ENCODE measurements at places on chromosomes 3 and 15.

- no peak for DNase-seq
These were observed 22.3 kb downstream of the NBEAL2 start for GRCh38 chr3:47001731-47002170.

- DNase-seq = peak; percentile 26
These were observed 14.5 kb downstream of the RLBP1 start for GRCh38 chr15:89206908-89207331.

DNA sequence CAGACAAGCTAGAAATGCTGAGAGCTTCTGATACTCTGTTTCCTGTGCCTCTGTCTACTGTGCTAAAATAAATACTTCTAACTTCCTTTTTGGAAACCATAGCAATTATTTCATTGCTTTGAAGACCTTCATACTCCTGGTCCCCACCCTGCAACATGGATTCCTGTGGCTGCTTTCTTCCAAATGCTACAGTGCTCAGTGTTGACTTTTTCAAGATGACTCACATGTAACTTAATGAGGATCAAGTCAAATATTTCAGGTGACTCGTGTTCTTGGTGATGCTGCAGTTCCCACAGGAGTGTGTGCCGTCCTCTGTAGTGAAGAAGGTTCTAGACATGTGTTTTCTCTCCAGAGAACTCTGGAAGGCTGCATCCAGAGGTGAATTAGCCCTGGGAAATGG lies 288.6 kb downstream of the CLSTN2 start:
- no peak for DNase-seq

DNA sequence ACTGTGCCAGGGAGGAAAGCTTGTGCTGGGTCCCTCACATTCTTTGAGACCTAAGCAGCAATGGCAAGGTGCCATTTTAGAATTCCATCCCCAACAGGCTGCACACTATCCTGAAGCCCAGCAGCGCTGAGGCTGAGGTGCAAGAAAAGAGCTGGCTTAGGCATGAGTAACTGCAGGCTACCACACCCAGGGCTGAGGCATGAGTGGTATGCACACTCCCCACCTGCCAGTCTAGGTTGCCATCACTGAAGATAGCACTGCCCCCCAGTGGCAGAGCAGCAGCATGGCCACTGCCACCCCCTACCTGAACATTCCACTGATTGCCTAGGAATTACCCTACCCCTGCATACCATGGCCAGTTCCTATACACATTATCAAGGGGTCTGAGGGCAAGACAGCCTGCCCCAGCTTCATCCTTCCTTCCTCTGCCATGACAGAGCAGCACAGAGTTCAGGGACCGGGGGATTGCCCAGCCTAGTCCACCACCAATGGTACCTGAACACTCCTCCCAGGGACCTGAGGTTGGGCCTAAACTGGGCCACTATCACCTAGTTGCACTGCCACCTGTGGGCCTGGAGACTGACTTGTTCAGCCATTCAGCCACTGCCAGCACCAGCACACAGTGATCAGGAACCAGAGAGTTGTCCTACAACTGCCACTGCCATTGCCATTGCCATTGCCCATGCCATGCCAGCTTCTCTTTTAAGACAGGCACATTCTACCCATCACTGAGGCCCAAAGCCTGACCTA lies 129.8 kb downstream of the SATB1 start:
- DNase-seq = peak; percentile 39

DNA sequence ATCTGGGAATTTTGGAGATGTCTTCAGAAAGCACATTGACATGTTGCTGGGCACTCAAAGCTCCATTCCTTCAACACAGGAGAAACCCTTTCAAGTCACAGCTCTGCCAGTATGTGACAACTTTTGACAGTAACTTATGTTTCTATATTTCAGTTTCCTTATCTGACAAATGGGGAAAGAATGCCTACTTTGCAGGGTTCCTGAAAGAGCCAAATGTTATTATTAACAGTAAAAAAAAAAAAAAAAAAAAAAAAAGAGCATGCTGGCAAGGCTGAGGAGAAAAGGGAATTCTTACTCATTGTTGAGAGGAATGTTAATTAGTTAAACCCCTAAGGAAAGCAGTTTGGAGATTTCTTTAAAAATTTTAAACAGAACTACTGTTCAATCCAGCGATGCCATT lies 272.5 kb upstream of the TGFBR2 start:
- DNase-seq = no peak

- DNase-seq = no peak
These were observed 42.9 kb downstream of the CTDSPL start for GRCh38 chr3:37904601-37905000.

DNA sequence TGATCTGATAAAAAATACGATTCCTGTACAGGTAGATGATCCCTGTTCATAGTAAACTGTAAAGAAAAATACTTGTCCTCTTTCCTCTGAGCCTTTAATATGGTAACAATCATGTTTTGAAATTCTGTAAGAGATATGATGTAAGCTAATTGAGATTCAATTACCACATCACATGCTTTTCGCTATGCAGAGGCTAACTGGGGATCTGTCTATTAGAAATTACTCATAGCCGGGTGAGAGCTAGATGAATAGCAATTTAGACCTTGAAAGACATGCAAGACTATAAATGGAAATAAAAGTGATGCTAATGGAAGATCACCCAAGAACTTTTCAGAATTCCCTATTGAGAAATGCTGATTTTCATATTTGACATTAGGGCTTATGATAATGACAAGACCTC lies 579.9 kb upstream of the ZNF717 start:
- DNase-seq = no peak

GRCh38 chr15:78004919-78005634 lies 72.4 kb downstream of the TBC1D2B start:
- peak; percentile 64 for DNase-seq

DNA sequence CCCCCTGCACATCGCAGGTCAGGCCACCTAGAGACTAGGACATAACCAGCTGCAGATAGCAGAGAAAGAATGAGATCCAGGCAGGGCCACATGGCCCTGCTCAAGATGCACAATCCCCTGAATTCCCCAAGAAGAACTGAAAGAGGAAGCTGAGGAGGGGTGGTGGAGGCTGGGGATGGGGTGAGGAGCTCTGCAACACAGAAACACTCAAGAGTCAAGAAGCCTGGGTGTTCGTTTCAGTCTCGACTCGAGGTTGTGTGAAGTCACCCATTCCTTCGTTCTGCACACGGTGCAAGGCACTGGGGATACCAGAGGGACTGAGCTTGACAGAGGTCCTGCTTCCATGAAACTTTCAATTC lies 62.0 kb downstream of the TLE3 start:
- DNase-seq = no peak

GRCh38 chr15:100571592-100572167 lies 30.3 kb downstream of the LINS1 start:
- no peak for DNase-seq

DNA sequence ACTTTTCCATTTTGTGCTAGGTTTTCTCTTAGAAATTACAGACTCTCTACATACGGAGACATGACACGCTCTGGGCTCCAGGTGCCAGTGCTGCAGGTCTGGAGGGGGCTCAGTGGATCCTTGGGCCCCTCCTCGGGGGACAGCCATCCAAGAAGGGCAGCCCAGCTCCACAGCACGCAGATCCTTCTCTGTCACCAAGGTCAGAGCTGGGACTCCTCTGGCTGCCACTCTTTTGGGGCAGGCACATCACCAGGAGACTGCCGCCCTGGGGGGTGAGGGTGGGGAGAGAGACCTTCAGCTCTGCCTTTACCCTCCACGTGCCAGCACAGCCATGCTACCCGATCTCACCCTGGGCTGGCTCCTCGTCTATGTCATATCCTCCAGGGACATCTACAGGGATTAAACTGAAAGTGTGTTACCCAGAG lies 65.6 kb downstream of the ATP10A start:
- DNase-seq = no peak
